ENCODE measurements at places on chromosomes 5 and 9. TPM values are rescaled to one million over a fixed set of nuclear protein-coding genes. Genes with fewer than 3 reads are reported as not detected.

HEXB gene
- 22.5 TPM for total RNA-seq

HAVCR1 gene
- total RNA-seq, result 0.31 TPM

FGF1 gene
- 6.9 TPM for total RNA-seq

UBLCP1 gene
- 14.0 TPM for total RNA-seq

LCN2 gene
- total RNA-seq, result not detected

SLC25A46 gene
- 180 TPM for total RNA-seq

LHX2 gene
- 189 TPM for total RNA-seq

FAM53C gene
- 26.4 TPM for total RNA-seq

STKLD1 gene
- total RNA-seq, result 1.6 TPM

All from occipital lobe (tissue), 3 donors.